AG09309 (cell line): ENCODE measurements at places on chromosomes 7 and 10.

DNA sequence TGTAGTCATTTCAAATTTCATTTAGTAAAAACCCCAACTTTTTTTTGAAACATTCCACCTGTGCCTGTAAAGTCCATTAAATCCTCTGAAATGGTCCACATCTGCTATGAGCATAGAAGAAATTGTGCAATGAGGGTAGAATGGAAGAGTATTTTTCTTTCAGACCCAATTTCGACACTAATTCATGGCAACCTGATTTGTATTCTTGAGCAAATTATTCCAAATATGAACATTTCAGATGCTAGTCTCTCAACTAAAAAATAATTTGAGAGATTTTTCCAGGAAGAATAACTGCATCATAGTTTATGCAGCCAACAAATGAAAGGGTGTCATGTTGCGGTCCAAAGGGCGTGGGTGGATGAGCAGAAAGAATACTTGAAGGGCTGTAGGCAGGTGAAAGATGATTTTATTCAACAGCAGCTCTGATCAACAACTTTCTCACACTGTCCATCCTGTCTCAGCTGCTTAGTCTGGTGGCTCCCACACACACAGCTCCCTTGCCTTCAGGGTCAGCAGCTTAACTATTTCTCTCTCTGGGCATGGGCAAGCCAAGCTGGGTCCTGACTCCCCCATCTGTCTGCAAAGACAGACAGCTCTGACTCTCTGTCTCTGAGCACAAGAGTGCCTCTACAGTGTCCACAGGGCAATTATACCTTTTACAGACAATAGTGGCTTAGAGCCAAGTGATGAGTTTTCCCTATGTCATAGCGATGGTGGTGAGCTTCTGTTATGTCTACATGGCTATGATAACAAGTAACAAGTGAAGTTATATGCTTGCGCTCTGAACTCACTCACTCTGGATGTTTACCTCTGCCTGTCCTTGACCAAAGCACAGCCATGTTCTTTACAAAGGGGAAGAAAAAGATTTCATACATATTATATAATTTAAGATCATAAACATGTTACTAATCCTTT is 11.5 kb downstream of the STEAP2 start:
- peak; percentile 67 for DNase-seq

- no peak for DNase-seq
Observed at GRCh38 chr10:44948642-44949041, 11.0 kb upstream of the RASSF4 start.

- no peak for DNase-seq
Observed at GRCh38 chr7:6727663-6728062, 20.9 kb upstream of the ZNF12 start.

GRCh38 chr10:30454744-30455510 is 20.9 kb downstream of the MAP3K8 start:
- peak; percentile 90 for DNase-seq

GRCh38 chr7:144452064-144452463 is 48.6 kb upstream of the NOBOX start:
- DNase-seq: no peak

DNA sequence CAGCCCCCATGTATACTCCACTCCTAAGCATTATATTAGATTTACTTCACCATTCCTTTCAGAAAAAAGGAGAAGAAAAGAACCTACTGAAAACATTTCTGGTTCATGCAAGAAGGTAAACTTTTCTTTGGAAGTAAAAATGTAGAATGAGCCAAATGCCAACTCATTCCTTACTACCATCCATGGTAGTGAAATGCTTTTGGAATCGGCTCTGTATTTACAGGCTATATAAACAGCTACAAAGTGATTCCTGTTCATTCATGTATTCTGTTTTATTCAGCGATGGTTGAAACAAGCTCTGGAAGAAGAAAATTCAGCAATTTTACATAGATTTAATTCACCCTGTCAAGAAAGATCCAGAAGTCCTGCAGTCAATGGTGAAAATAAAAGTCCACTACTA is 91.6 kb downstream of the KMT2E start:
- DNase-seq: no peak

GRCh38 chr10:10421071-10421470 is 596.6 kb upstream of the CELF2 start:
- DNase-seq: no peak

GRCh38 chr10:116247691-116248090 is 25.3 kb downstream of the GFRA1 start:
- no peak for DNase-seq
